ENCODE measurements at places on chromosomes 7 and 10. TPM values are rescaled to one million over a fixed set of nuclear protein-coding genes. Genes with fewer than 3 reads are reported as not detected.
A peak's percentile ranks its signal among the peaks of the same experiment; 100 is the strongest.

DNA sequence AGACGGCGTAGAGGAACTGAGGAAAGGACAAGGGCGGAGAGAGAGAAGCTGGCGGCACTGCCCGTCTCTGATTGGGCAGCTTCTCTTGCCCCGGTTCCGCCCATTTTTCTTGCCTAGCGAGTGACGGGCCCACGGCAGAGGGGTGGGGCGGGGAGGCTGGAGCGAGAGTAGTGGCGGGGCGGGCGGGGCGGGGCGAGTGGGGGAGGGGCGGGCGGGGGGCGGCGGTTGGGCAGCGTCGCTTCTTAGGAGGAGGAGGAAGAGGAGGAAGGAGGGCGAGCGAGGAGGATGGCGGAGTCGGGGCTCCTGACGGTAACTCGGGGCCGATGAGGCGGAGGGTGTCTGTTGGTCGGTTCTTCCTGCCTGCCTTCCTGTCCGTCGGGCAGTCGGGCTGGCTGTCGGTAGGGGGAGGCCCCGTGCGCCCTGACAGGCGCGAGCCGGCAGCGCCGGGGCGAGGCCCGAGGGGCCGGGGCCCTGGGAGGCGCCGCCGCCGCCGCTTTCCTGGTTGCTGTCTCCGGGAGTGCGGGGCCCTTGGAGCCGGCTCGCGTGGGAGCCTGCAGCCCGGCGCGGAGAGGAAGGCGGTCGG is at the start of gene SHOC2:
Gene SHOC2 (plus strand): TSS at position 256 of the 583 bp plus-strand sequence. CDS start 44,755 bp downstream, outside the sequence.
- peak within 1 kb of the TSS; percentile 47 for H3K4me3 ChIP-seq
- no peaks in the 10 kb centered on the region for H3K27me3 ChIP-seq
- H3K27ac ChIP-seq, result peak within 1 kb of the TSS; percentile 100
- no peaks in the 10 kb centered on the region for H3K36me3 ChIP-seq
- DNase-seq, result peak; percentile 100

- no peak overlapping the region for H3K4me3 ChIP-seq
- H3K4me1 ChIP-seq, result peaks cover 11% of the 10 kb centered on the region
- H3K27ac ChIP-seq, result no peak overlapping the region
Observed at GRCh38 chr10:63889803-63890202, 368.6 kb downstream of the REEP3 start.

DNA sequence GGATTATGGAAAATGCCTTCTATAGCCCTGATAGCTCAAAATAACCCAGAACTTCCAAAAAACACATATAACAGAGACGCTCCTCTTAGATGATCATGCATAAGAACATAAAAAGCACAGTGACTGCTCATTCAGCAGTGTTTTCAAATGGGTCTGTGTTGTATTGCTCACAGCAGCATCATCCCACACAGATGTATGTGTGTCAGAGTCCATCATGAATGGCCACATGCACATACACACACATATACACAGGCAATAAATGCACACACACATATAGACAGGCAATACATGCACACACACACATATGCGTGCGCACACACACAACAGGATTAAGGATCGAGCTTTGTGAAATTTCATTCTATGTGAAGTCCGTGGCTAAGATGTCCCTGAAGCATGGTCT is 26.1 kb downstream of the TMEM273 start:
- H3K36me3 ChIP-seq, result no peaks in the 10 kb centered on the region
- no peaks in the 10 kb centered on the region for H3K4me1 ChIP-seq
- H3K27me3 ChIP-seq, result no peaks in the 10 kb centered on the region
- DNase-seq, result no peak
- no peak overlapping the region for H3K27ac ChIP-seq

DNA sequence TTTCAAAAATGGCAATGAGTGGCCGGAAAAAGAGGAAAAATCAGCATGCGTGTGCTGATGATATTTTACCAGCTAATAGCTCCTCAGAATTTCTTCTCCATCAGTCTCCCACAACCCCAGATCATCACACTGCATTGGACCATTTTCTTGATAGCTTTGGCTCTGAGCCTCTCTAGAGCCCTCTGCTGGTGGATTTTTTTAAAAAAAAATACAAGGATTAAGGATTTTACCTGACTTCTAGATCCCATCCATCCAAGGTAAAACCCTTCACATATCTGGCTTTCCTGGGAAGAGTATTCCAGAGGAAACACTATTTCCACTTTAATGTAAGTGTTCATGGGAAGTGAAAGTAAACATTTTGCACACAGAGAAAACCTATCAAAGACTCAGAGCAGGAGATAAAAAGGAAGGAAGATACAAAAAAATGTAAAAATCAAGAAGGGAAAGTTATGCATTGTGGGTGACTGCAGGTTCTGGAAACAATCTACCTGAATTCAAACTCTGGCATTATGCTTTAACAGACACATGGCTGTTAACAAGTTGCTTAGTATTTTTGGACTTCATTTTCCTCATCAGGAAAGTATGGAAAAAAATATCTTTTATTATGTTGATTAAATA is 380.9 kb downstream of the LRRTM3 start:
- H3K4me3 ChIP-seq, result no peak overlapping the region
- no peak overlapping the region for H3K27ac ChIP-seq
- DNase-seq, result no peak

DNA sequence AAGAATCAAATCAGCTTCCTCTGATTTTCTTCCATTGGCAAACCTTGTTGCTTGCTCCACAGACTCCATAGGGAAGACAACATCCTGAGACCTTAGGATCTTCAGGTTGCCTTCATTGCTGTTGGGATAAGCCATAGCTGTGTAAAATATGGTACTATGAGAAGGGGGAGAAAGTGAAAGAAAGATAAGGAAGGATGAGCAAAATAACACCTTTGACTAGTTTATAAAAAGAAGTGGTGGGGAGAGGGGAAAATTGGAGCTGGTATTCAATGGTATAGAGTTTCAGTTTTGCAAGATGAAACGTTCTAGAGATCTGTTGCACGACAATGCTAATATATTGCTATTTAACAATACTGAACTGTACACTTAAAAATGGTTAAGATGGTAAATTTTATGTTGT is 180.4 kb upstream of the PHYHIPL start:
- H3K36me3 ChIP-seq, result no peaks in the 10 kb centered on the region
- H3K4me1 ChIP-seq, result peaks cover 12% of the 10 kb centered on the region
- H3K27ac ChIP-seq, result no peak overlapping the region
- H3K27me3 ChIP-seq, result no peaks in the 10 kb centered on the region

DNA sequence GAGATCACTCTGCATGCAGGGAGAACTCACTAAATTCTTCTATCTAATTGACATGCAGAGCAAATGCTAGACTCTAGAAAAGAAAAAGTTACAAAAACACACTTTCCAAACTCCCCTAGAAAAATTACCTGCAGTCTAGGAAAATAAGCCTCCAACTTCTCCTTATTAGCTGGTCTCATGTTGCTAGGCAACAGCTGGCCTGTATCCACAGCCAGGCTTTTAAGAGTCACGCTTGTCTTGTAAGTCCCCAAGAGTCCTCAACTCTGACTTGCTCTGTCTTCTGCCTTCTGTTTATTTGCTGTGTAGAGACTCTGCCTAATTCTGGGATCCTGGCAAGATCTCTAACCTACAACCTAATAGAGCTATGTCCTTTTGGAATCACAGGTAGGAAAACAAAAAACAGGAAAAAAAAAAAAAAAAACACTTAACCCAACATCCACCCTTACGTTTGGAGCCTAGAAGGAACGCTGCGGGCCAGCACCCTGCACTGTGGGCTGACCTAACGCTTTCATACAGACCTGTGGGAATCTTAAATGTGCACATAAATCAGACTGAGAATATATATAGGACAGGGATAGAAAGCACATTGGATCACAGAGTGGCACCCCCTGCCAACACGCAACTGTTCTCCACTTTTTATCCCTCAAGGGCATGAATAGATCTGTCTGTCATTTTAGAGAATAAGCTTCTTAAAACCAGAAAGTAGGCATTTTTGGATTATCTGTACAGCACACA is 117.0 kb upstream of the PTPRZ1 start:
- H3K4me3 ChIP-seq, result no peak overlapping the region
- no peaks in the 10 kb centered on the region for H3K36me3 ChIP-seq
- no peak for DNase-seq
- H3K27ac ChIP-seq, result no peak overlapping the region
- no peaks in the 10 kb centered on the region for H3K27me3 ChIP-seq

GRCh38 chr10:91033324-91033950 is 112.5 kb upstream of the ANKRD1 start:
- H3K36me3 ChIP-seq, result no peaks in the 10 kb centered on the region
- H3K27ac ChIP-seq, result no peak overlapping the region
- H3K4me1 ChIP-seq, result no peaks in the 10 kb centered on the region
- H3K4me3 ChIP-seq, result no peak overlapping the region
- H3K27me3 ChIP-seq, result no peaks in the 10 kb centered on the region

DNA sequence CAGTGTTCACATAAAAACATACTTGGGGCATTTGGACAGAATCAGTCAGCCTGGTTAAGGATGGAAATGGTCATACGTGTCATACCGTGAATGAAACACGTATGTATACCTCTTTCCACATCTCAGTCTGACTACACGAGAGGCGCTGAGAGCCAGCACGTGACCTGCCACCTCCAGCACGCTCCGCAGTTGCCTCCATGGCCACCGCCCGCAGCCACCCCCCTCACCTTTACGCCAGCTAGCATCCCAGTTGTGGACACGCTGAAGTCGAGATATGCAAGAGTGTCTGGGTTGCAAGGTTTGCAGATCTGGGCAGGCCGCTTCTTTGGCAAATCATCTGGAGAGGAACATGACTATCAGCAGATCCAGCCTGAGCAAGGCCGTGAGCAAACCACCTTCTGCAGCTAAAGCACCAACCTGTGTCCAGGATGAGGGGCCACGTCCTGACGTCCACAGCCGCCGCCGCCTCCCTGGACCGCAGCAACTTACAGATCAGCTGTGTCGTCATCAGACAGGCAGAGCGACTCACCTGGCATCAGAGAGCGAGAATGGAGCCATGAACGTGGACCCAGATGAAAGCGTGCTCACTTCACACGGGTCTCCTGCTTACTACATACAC is 209.4 kb downstream of the ZMYND11 start:
- H3K4me1 ChIP-seq, result no peaks in the 10 kb centered on the region
- H3K4me3 ChIP-seq, result no peak overlapping the region
- H3K27me3 ChIP-seq, result no peaks in the 10 kb centered on the region
- no peak for DNase-seq
- peaks cover 17% of the 10 kb centered on the region for H3K36me3 ChIP-seq

GRCh38 chr10:129440247-129440646 is 26.8 kb upstream of the MGMT start:
- H3K27ac ChIP-seq, result no peak overlapping the region
- H3K4me1 ChIP-seq, result no peaks in the 10 kb centered on the region
- H3K27me3 ChIP-seq, result no peaks in the 10 kb centered on the region

- H3K27ac ChIP-seq, result peak overlapping the region; percentile 26
- H3K27me3 ChIP-seq, result no peaks in the 10 kb centered on the region
- no peak for DNase-seq
- H3K4me3 ChIP-seq, result no peak overlapping the region
- no peaks in the 10 kb centered on the region for H3K4me1 ChIP-seq
Observed at GRCh38 chr7:99379043-99379577, 4.6 kb downstream of the ARPC1B start.

- DNase-seq, result no peak
- no peak overlapping the region for H3K4me3 ChIP-seq
- peaks cover 3% of the 10 kb centered on the region for H3K4me1 ChIP-seq
- H3K27me3 ChIP-seq, result no peaks in the 10 kb centered on the region
Observed at GRCh38 chr7:155291045-155291530, 6.6 kb upstream of the INSIG1 start.

GRCh38 chr7:122597277-122597676 is 101.6 kb downstream of the RNF133 start:
- H3K27ac ChIP-seq, result no peak overlapping the region
- DNase-seq, result no peak
- no peaks in the 10 kb centered on the region for H3K4me1 ChIP-seq
- H3K4me3 ChIP-seq, result no peak overlapping the region
- H3K27me3 ChIP-seq, result no peaks in the 10 kb centered on the region
- no peaks in the 10 kb centered on the region for H3K36me3 ChIP-seq

DNA sequence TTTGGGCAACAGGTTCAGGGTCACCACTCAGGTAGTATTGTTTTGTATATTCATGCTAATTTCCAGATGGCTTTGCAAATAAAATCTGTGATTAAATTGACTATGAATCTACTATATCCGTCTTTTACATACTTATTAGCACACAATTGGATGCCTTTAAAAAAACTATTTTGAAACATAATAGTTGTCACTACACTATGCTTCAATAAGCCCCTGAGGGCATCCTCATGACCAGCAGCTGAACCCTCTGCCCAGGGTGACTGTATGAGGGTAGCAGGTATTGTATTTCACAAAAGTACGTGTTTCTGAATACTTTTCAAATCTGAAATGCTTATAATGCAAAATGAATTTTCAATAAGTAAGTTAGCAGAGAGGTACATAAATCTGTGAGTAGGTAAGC is 97.3 kb downstream of the DNAH11 start:
- no peaks in the 10 kb centered on the region for H3K4me1 ChIP-seq
- H3K4me3 ChIP-seq, result no peak overlapping the region
- H3K36me3 ChIP-seq, result no peaks in the 10 kb centered on the region
- no peak for DNase-seq
- H3K27me3 ChIP-seq, result no peaks in the 10 kb centered on the region
- H3K27ac ChIP-seq, result no peak overlapping the region

DNA sequence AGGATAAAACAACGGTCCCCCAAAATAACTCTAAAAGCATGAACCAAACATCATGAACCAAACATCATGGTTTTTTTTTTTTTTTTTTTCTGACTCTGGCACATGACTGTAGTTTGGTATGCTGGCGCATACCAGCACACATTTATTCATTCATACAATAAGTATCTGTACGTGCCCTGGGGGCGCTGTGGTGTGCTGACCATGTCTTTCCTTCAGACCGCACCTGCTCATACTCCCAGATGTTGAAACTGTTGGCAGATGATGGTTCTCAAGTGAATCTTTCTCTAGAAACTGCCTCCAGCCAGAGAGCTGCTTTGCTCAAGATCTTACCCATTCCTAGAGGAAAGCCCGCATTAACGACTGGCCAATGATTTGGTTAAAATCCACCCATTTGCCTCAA is 114.7 kb upstream of the ANKRD30A start:
- no peaks in the 10 kb centered on the region for H3K36me3 ChIP-seq
- no peak overlapping the region for H3K27ac ChIP-seq
- no peak overlapping the region for H3K4me3 ChIP-seq

DNA sequence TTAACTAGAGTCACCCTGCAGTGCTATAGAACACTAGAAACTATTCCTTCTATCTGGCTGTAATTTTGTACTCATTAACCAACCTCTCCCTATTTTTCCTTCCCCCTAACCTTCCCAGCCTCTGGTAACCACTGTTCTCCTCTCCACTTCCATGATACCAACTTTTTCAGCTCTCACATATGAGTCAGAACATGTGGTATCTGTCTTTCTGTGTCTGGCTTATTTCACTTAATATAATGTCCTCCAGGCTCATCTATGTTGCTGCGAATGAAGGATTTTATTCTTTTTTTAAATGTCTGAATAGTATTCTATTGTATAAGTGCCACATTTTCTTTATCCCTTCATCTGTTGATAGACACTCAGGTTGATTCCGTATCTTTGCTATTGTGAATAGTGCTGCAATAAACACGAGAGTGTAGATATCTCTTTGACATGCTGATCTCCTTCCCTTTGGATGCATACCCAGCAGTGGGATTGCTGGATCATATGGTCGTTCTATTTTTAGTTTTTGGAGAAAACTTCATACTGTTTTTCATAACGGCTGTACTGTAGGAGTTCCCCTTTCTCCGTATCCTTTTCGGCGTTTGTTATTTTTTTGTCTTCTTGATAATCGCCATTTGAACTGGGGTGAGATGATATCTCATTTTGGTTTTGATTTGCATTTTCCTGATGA is 101.4 kb downstream of the FAM107B start:
- H3K4me3 ChIP-seq, result no peak overlapping the region
- H3K4me1 ChIP-seq, result peaks cover 26% of the 10 kb centered on the region
- H3K36me3 ChIP-seq, result no peaks in the 10 kb centered on the region

GATAD1 gene
- total RNA-seq, result 19.4 TPM

MMP21 gene
- not detected for total RNA-seq

PON3 gene
- total RNA-seq, result 2.4 TPM

BMPER gene
- 0.39 TPM for total RNA-seq

All from pancreas (tissue), 10 donors.